ENCODE measurements at places on chromosomes 4 and X.

DNA sequence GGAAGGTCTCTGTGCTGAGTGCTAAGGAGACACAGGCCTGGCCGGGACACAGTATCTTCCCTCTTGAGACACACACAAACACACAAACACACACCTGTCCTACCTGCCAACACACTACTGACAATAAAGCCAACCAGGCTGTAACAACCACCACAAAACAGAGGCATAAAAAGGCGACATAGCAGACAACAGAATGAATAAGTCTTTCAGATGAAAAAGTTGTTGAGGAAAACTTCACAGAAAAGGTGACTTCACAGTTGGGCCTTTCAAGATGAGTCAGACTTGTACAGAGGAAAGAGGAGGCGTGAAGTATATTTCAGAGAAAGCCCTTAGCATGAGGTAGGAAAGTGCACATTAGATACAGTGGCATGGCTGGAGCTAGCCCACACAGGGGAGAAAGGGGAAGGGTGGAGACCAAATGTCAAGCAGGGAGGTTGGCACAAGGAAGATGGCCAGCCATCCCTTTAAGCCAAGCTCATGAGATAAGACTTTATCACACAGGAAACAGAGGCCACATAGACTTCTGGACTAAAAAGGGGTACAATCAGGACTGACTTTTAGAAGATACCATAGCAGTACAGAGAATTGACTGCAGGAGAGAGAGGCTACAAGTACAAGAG lies 54.0 kb downstream of the SLC9A7 start:
- no peak for ATAC-seq

DNA sequence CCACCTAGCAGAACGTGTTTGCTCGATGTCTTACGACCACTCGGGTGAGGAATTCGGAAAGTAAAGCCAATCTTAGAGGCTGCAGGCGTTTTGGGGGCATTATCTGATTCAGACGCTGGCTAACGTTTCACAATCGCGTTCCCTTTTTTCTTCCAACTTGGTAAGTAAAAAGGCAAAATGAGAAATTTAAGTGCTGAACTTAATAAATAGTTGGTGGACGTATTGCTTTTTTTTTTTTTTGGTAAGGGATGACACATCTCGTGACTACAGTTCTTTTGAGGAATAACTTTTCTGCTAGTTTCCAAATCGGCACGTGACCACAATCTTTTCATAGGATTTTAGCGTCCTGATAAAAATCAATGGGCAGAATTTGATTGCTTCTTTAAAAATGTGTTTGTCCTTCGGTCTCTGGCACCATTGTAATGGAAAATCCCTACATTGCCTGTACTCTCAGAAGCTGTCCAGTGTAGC lies 848 bp downstream of the RAB9A start:
- ATAC-seq, result no peak

- ATAC-seq, result no peak
Measured at GRCh38 chrX:30951003-30951402, 61.9 kb upstream of the TAB3 start.

DNA sequence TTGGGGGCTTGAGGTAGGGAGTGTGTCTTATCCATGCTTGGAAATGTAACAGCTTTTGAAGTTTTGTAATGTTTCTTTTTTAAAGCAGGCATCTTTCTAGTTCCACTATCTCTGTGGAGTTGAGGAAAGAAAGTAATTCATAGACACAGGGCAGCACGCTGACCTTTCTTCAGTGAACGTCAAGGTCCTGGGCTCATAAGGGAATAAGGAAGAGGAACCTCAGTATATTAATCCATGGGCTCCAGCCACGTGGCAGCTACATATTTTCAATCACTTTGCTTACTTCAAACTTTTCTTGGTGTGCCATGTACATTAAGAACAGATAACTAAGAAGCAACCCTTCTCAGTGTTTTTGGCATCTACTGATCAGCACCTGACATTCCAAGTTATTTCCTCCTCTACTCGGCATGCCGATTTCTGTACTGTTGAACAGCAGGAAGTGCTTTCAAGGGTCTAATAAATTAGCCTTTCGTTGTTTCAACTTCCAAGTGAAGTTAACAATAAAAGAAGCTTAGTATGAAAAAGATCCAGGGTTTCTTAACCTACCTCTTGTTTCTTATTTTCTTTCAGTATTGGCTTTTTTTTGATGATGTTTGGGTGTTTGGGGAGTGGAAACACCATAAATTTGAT lies 88.2 kb downstream of the SORBS2 start:
- no peak for ATAC-seq

DNA sequence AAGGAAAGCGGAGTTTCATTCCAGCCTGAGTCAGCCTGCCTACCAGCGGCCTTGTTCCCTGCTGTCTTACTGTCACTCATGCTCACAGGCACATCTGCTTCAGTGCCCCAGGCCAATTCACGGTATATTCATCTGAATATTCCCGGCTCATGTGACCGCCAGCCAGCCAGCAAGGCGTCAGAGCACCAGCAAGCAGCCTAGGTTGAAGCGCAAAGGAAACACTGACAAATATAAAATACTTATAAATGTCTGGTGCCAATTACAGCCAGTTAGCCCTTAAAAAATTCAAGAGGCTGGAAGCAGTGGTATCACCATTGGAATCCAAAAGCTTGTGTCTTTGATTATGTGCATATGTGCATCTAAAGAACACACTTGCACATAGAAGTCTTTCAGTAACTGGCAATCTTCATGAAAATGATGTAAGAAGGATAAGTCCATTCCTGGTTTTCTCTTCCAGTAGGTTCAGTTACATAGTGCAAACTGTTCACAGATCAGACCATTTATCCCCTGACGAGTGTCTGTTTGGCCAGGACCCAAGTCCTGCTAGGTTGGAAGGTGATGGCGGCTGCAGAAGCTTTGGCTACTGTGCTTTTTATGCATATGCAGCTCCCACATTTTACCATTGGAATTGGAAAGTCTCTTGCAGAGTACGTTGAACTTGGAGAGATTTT lies 61.3 kb downstream of the LUZP4 start:
- ATAC-seq, result no peak

GRCh38 chrX:19958552-19959486 lies 32.0 kb downstream of the BCLAF3 start:
- no peak for ATAC-seq

DNA sequence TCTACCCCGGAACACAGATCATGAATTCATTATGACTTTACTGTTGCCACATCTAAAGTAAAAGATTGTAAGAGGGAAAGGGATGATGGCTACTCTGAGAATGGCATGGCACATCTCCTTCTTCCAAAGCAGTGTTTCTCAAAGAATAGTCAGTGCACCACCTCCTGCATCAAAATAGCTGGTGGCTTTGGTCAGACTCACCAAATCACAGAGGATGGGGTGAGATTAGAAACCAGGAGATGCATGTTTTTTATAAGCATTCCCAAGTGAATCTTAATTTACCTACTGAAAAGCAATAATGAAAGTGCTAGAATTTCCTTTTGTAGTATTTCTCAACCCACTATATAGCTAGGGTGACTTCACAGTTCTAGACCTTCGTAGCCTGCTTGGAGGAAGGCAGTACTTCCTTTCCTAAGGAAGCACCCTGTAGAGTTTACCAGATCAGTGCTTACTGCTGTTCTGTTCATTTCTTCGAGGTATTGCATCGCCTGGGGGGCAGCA lies 340.8 kb upstream of the KLF3 start:
- ATAC-seq, result no peak

GRCh38 chrX:69522052-69522451 lies 17.9 kb downstream of the NALF2 start:
- no peak for ATAC-seq

GRCh38 chrX:109352066-109352588 lies 129.8 kb downstream of the GUCY2F start:
- peak; percentile 61 for ATAC-seq

GRCh38 chrX:18797141-18797540 lies 89.7 kb downstream of the PPEF1 start:
- no peak for ATAC-seq

All from gastroesophageal sphincter (tissue), 4 donors.